Stimulated activated CD4-positive, alpha-beta T cell treated with anti-CD3 and anti-CD28 coated beads, Interleukin-12 subunit alpha, Interleukin-12 subunit beta, amount 100 ng/mL, for 48 hours (primary cell): ENCODE measurements at places on chromosomes 2 and 18.
A peak's percentile ranks its signal among the peaks of the same experiment; 100 is the strongest.

- DNase-seq: no peak
These were observed 86.9 kb downstream of the CLHC1 start for GRCh38 chr2:55144922-55145820.

- DNase-seq: no peak
These were observed 504.9 kb downstream of the ZEB2 start for GRCh38 chr2:144015036-144015435.

DNA sequence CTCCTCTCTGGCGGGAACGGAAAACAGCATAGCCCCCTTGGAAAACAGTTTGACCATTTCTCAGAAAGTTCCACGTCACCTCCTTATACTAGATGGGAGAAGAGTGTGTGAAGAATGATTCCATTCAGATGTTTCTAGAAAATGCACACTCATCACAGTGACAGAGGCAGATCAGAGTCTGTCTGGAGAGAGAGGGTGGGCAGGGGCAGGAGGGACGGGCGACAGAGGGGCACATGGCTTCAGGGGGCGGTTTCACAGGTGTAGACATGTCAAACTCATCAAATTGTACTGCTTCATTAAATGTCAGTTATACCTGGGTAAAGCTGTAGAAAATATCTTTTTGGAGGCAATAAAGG, 88.8 kb upstream of the TAF1B start:
- no peak for DNase-seq

- DNase-seq: peak; percentile 28
These were observed 874 bp downstream of the WDR43 start for GRCh38 chr2:28895189-28895893.

GRCh38 chr2:198098918-198099317, 294.5 kb downstream of the PLCL1 start:
- no peak for DNase-seq

DNA sequence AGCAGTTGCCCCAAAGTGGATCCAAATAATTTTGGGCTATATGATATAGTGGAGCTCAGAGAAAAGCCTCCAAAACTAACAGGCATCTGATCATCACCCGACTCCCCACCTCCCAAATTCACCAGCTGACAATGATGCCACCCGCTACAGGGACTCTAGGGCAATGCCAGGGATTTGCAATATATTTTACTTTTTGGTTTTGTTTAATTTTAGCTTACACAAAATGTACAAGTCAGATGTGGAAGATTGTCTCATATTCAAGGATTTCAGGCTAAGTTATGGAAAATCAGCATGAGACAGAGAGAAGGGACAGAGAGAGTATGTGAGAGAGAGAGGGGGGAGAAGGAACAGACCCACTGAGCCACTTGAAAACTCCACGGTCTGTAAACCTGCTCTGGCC, 187.4 kb downstream of the TMEM247 start:
- no peak for DNase-seq

DNA sequence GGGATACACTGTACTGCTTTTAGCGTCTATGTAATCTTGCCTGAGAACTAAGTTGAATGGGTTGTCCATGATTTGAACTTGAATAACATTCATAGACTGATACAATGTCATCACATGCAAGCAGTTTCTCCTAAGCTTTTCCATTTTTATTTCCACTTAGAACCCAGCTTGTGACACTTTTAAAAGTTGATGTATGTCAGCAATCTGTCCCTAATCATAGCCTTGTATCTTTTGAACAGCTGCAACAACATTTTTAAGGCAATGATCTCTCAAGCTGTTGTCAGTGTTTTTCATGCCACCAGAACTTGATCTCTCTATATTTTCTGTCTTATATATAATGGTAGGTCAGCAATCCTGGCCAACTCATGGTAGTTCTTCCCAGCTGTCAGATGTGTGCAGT, 185.0 kb downstream of the DOK6 start:
- no peak for DNase-seq

GRCh38 chr2:8754106-8754776, 72.4 kb downstream of the ID2 start:
- no peak for DNase-seq

GRCh38 chr2:86050301-86050700, 55.4 kb downstream of the POLR1A start:
- no peak for DNase-seq

GRCh38 chr2:195632856-195633572, 24.0 kb upstream of the SLC39A10 start:
- DNase-seq: no peak

GRCh38 chr2:43419876-43420275, 176.0 kb downstream of the THADA start:
- DNase-seq: no peak

- DNase-seq: no peak
These were observed 65.1 kb downstream of the LRP1B start for GRCh38 chr2:142065700-142066099.

DNA sequence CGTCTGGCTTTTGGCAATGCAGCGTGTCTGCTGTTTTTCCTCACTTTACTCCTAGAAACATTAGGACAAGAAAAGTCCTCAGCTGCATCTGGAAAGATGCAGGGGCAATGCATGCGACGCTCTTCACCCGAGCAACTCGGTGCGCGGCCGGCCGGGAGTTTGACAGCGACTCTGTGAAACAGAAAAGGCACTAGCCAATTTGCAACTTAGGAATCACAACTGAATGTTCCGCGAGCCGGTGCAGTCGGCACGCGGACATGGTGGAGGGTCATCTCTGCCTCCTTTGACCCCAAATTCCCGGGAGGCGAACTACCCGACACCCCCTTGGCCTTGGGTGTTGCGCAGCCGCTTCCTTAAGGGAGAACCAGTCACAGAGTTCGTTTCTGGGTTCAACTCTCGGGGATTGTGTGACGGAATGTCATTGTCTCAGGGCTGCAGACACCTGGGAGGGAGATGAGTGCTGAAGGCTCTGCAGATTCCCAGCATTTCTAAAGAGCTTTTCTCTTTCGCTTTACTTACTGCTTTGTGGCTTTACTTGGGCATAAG, 9.8 kb downstream of the NR4A2 start:
- DNase-seq: no peak

GRCh38 chr2:99613980-99614379, 124.2 kb upstream of the REV1 start:
- DNase-seq: no peak
